ENCODE measurements at places on chromosomes 12 and 14.

DNA sequence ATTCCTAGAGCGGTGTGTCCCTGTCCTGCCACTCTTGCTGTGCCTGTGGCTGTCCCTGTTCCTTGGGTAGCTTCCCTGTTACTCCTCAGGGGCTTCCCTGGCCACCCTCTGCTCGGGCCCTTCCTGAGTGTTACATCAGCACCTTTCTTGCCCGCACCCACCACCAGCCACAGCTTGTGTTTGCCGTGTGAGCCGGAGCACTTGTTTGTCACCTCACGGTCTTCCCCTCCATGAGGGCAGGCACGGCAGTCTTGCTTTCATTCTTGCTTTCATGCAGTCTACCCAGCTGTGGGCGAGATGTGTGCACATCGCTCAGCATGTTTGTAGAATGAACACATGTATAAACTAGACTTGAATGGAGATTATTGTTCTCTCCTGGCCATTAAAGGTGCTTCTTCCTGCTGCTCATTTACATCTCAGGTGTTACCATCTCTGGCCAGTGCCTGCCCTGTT is 42.0 kb downstream of the TRAF3 start:
- DNase-seq = no peak

DNA sequence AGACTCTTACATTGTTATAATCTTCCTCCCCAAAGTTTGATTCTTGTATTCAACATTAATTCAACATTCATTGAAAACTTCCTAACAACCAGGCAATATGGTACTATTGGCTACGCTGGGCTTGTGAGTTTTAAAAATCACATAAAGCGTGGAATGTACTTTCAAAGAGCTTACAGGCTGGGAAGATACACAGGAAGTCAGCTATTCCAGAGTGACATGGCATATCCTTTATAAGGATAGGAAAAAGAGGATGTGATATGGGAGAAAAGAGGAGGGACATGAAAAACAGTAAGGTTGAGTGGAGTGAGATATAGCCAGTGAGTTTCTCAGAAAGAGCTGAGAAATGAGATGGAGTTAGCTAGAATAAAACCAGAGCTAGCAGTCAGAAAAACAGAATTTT is 103.6 kb upstream of the ATF7IP start:
- DNase-seq = no peak

- DNase-seq = no peak
These were observed 12.5 kb upstream of the RCOR1 start for GRCh38 chr14:102579696-102580549.

DNA sequence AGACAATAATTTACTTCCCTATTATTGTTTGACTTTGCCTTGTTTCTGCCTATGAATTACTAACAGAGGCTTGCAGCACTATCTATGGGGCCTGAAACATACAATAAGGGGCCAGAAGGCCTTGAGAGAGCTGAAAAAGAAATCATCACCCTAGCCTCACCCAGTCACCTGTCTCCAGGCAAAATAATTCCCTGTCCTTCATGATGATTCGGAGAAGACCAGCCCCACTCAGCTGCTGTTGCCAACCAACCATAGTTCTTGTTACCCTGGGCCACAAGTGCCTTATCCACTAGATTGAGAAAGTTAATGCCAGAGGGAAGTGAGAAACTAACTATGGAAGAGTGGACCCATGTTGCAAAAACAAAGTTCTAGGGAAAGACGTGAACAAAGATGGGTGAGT is 97.1 kb downstream of the ARF6 start:
- DNase-seq = no peak

GRCh38 chr12:52442600-52443061 is 8.5 kb upstream of the KRT75 start:
- no peak for DNase-seq

GRCh38 chr14:65396082-65396910 is 16.2 kb upstream of the FUT8 start:
- no peak for DNase-seq

- no peak for DNase-seq
These were observed 3.8 kb upstream of the SHMT2 start for GRCh38 chr12:57225680-57226210.

DNA sequence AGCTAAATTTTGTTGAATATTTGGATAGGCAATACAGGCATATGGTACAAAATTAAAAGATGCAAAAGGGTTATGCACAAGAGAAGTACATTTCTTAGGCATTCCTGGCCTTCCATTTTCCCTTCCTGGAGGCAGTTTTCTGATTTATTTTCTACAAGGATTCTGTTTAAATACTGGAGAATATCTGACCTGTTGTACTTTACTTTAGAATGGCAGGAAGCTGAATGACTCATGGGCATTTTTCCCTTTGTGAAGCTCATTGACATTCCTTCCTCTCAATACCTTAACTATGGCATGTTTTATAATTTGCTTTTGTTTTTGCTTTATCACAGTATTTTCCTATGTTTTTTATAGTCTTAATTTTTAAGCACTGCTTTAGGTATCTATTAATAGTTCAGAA is 62.7 kb downstream of the RCOR1 start:
- DNase-seq = no peak

GRCh38 chr12:52023976-52024688 is 17.4 kb downstream of the TAMALIN start:
- DNase-seq = no peak

- no peak for DNase-seq
These were observed 97.5 kb downstream of the PPP2R5C start for GRCh38 chr14:101858791-101859537.

DNA sequence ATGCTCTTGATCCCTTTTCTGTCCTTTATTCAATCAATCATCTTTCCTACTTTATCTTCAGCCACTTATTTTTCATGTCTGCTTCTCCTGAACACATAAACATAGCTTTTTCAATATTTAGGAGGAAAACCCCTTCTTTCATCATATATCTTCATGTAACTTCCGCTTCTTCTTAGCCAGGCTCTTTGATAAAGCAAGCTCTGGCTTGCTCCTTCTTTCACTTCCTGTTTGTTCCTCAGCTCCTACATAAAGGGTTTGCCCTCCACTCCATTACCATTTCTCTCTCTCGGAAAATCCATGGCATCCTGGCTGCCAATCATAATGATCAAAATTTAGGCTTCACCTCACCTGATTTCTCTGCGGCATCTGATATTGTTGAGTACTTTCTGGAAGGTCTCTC is 33.7 kb upstream of the HELB start:
- DNase-seq = no peak

- no peak for DNase-seq
These were observed 37.9 kb downstream of the PTPN21 start for GRCh38 chr14:88516861-88517357.

GRCh38 chr14:89302396-89302950 is 114.6 kb downstream of the FOXN3 start:
- DNase-seq = no peak

- no peak for DNase-seq
These were observed 52.5 kb upstream of the FOXN3 start for GRCh38 chr14:89469210-89470198.
